ENCODE measurements at places on chromosomes 6 and 20.

- ATAC-seq = no peak
These were observed 62.4 kb downstream of the TPD52L1 start for GRCh38 chr6:125216015-125216414.

DNA sequence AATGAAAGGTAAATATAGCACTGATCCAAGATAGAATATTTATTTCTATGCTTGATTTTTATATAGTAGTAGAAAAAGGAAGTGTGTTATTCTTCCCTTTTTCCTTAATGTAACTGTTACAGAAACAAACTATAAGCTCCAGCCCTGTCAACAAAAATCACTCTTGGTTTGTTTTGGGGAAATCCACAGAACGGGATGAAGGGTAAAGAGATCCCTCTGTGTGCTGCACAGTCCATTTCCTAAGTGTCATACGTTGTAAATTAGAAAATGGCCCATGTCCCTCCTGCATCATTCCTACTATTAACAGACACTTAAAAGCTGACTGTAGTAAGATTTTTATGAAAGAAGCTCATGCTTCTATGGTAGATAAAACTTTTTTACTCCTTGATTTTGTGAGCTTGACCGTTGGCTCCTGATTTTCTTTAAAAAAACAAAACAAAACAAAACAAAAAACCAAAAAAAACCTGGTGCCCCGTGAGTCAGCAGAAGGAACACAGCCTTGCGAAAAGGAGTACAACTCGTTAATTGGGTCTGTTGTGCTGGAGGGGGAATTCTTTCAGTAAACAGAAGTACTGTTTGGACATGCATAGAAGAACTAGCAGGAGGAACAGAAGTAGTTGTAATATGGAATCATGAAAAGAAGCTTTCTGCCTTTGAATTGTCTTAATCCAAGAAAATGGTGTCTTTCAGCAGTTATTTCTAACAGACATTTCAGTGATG lies 67.5 kb downstream of the RTN4IP1 start:
- no peak for ATAC-seq

DNA sequence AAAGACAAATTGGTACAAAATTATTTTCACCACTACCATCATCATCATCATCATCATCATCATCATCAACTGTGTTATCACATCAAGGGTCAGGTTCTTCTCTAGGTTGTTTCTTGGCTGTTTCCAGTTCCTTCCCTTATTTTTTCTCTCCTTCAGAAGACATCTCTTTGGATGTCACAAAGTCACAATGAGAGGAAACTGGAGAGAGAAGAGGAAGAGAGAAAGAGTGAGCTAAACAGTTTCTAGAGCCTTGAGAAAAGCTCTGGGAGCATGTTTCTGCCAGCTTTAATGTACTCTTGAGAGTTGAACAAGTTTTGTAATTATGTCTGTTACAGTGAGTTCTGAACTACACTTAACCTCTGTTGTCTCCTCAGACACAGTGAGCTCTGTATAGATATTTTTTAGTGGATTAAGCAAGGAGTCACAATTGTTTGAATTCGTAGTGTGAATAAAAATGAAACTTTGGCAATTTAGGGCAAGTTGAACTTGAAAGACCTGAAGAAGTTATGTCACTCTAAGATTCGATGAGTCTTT lies 123.0 kb upstream of the AKIRIN2 start:
- no peak for ATAC-seq

- ATAC-seq = no peak
These were observed 16.6 kb upstream of the ZNF76 start for GRCh38 chr6:35242906-35243305.

DNA sequence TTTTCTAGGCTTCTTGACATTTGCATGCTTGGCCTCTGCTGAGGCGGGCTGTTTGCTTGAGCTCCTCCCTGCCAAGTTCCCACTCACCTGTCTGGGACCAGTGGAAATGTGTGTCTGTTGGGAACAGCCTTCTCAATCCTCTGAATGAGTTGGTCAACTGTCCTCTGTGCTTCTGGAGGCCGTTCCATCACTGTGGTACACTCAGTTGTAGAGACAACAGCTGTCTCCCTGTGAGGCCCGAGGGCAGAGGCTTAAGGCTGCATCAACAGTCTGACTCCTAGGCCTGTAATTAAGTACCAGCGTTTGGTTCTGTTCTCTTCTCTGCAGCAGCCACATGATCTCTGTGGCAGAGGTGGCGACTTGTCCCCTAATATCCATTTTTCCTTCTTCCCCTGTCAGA lies 110.9 kb downstream of the CDC5L start:
- no peak for ATAC-seq
